ENCODE measurements at places on chromosomes 2 and 18.

DNA sequence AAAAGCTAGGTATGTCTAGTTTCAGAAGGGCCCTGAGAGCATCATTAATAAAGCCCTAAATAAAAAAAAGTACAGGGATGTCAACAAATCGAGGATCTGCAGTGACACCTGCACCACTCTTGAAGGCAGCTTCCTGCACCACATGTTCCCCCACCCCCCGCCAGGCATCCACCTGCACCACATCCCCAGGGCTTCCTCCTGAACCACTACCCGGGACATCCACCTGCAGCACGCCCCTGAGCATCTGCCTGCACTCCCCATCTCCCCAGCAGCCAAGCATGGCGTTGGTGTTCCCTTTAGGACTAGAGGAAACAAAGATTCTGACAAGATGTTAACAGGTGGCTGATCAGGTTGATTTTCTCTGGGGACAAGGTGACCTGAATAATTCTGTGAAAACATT is 55.2 kb downstream of the DLGAP1 start:
- DNase-seq, result no peak

DNA sequence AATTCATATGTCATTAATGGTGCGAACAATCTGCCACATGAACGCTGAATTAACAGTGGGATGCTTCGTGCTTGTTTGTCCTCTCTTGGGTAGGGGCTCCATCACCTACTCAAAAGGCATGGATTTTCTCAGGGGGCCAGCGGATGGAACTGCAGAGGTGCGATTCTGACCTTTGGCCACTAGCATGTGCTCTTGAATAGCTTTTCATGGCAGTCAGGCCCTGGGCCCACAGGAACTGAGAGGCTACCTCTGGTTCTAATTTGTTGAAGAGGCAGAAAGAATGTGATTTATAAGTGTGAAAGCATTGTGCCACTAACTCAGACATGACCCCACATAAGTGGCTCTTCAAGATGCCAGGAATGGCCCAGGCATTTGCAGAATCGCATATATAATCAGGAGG is 283.2 kb downstream of the INSIG2 start:
- peak; percentile 15 for DNase-seq

DNA sequence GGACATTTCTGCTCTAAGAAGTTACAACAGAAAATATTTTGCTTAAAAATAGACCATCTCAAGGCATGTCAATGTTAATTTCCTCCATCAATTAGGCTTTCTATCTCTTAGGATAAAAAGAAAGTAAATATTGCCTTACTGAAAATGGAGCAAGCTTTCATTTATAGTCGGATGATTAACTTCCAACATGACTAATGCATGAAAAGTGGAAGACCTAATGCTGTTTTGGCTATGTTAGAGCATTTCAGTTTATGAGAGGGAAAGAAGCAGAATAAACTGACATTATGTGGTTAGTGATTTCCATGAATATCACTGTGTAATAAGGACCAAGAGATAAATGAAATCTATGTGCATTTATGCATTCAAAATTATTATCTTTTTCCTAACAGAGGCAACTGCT is 475.2 kb upstream of the UBE2E3 start:
- no peak for DNase-seq

GRCh38 chr2:165522719-165523118 is 53.2 kb downstream of the CSRNP3 start:
- no peak for DNase-seq

DNA sequence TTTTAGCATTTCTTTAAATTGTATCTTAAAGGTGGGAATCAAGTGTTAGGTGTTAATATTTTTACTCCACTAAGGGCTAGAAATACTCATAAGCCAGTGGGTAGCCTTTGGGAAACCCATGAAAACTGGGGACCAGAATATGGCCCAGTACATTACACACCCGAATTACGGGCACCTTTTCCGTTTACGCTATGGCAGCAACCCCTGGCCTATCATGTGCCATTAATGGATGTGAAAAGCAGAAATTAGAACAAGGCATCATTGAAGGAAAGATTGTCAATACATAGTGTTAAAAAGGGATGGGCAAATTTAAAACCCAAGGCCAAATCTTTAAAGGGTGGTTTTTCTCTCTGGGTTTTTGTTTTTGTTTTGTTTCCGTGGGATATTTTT is 781 bp downstream of the FARP2 start:
- DNase-seq, result no peak

GRCh38 chr2:157334335-157334734 is 8.7 kb upstream of the ERMN start:
- DNase-seq, result no peak

GRCh38 chr2:49931241-49931640 is 776.9 kb upstream of the FSHR start:
- DNase-seq, result no peak

- no peak for DNase-seq
These were observed 21.5 kb upstream of the BIN1 start for GRCh38 chr2:127128445-127128904.

GRCh38 chr2:74059137-74059775 is 74.5 kb downstream of the TET3 start:
- no peak for DNase-seq

DNA sequence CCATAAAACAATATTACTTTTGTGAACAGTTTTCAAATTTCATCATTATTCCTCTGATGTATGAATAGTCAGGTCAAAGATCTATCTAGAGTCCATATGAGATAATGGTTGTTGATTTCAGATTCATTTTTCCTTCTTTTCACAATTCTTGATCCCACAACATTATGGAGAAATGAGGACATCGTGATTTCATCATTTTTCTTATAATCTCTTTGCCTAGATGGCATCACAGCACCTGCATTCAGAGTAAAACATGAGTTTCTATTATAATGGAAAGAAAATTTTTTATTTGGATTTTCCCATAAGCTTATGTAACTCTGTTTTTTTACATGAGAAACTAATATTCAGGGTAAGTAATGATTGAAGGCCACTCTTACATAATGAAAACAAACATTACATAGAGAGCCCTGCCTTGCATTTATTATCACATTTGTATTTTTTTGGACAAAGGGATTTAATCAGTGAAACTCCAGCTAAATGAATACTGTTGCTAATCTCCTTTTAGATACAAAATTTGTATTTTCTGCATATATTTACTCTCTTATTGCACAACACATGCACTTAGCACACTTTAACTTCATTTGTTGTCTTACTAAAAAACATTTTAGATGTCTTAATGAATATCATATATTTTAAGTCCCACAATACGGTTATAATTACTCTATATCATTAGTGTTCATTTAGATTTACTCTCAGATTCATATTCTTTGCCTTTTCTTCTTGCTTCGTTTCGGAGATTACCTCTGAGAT is 188.4 kb upstream of the KYNU start:
- no peak for DNase-seq

GRCh38 chr2:170772295-170772694 is 2.1 kb downstream of the ERICH2 start:
- DNase-seq, result no peak

DNA sequence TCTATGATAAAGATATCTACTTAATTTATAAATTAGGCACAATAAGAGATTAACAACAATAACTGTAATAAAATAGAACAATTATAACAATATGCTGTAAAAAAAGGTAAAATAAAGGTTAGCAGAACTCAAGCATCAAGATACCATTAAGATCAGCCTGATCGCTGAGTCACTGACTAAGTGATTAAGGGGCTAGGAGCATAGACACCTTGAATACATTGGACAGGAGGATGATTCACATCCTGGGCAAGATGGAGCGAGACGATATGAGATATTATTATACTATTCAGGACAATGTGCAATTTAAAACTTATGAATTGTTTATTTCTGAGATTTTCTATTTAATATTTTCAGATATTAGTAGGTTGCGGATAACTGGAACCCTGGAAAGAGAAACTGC is 1277.8 kb upstream of the ZEB2 start:
- no peak for DNase-seq

- DNase-seq, result no peak
These were observed 114.1 kb upstream of the NCKAP5 start for GRCh38 chr2:133682347-133682746.

GRCh38 chr2:236254001-236254400 is 10.2 kb downstream of the ASB18 start:
- DNase-seq, result no peak

GRCh38 chr2:174180726-174181236 is 67.6 kb downstream of the OLA1 start:
- DNase-seq, result no peak

DNA sequence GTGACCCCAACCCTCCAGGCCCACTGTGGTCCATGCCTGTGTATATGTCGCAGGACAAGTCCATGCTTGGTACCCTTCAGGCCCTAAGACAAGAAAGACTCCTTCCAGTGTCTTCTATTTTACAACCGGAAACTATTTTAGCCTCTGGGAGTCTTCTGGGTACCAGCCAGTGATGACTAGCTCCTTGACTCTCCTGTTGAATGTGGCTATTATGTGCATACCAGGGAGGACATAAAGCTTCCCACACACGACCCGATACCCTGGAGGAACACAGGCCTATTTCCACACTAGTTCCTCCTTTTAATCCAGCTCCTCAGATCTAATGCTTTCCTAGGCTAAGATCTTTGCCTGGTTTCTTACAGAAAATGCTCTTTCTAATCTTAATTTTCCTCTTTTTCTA is 178.1 kb downstream of the NCKAP5 start:
- DNase-seq, result no peak

DNA sequence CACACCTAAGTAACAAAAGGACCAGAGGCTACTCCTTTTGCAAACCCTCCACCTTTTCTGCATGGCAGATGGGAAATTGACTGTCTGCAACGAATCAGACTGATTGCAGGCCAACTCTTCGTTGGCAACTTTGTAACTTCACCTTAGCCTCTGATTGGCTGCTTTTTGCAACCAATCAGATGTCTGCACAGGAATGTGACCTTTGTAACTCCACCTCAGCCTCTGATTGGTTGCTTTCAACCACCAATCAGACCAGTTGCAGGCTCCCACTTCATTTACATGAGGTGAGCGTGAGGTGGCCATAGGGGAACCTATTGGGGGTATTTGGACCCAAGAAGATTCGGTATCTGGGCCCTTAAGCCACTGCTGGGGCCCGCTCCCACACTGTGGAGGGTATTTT is 209.0 kb downstream of the EN1 start:
- no peak for DNase-seq

DNA sequence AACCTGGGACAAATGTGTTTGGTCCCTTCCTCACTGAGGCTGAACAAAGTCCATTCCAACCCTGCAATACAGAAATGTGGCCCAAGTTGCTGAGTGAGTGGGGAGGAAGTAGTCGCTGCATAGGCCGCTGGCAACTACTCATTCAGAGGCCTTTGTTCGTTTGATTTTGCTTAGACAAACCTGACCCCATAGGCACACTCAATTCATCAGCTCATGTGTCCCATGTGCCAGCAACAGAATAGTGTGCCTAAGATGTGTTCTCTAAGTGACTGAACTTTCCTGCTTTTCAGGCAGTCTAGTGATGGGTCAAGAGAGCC is 23.0 kb downstream of the PTPN18 start:
- DNase-seq, result no peak

- no peak for DNase-seq
These were observed 63.4 kb downstream of the ZNF516 start for GRCh38 chr18:76431437-76432273.

GRCh38 chr2:225584796-225585195 is 185.3 kb downstream of the NYAP2 start:
- no peak for DNase-seq

DNA sequence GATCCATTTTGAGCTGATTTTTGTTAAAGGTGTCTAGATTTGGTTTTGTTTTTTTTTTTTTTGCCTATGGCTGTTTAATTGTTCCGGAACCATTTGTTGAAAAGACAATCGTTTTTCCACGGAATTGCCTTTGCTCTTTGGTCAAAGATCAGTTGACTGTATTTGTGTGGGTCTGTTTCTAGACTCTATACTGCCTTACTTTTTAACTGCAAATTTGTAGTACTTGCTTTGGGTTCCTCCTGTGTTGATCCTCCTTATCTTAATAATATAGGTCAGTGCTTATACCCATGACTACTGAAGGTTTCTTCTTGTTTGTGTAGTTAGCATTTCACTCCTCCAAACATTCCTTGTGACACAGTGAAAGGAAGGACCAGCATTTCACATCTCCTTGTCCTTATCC is 30.4 kb downstream of the CERS6 start:
- no peak for DNase-seq
